ENCODE measurements at places on chromosomes 7 and 10. TPM values are rescaled to one million over a fixed set of nuclear protein-coding genes. Genes with fewer than 3 reads are reported as not detected.

GRCh38 chr7:24966802-24967201, 13.2 kb downstream of the OSBPL3 start:
- no peaks in the 10 kb centered on the region for H3K36me3 ChIP-seq
- H3K27me3 ChIP-seq, result no peaks in the 10 kb centered on the region

- no peaks in the 10 kb centered on the region for H3K36me3 ChIP-seq
- H3K4me3 ChIP-seq, result no peak overlapping the region
- H3K4me1 ChIP-seq, result no peaks in the 10 kb centered on the region
- DNase-seq, result no peak
- H3K27me3 ChIP-seq, result no peaks in the 10 kb centered on the region
Measured at GRCh38 chr7:557558-557881, 37.9 kb upstream of the PDGFA start.

The UBE3C gene
- total RNA-seq, result 73.0 TPM

The CTTNBP2 gene
- 15.9 TPM for total RNA-seq

All from aorta (tissue), 5 donors.